ENCODE measurements at places on chromosomes 7 and 10. TPM values are rescaled to one million over a fixed set of nuclear protein-coding genes. Genes with fewer than 3 reads are reported as not detected.

DNA sequence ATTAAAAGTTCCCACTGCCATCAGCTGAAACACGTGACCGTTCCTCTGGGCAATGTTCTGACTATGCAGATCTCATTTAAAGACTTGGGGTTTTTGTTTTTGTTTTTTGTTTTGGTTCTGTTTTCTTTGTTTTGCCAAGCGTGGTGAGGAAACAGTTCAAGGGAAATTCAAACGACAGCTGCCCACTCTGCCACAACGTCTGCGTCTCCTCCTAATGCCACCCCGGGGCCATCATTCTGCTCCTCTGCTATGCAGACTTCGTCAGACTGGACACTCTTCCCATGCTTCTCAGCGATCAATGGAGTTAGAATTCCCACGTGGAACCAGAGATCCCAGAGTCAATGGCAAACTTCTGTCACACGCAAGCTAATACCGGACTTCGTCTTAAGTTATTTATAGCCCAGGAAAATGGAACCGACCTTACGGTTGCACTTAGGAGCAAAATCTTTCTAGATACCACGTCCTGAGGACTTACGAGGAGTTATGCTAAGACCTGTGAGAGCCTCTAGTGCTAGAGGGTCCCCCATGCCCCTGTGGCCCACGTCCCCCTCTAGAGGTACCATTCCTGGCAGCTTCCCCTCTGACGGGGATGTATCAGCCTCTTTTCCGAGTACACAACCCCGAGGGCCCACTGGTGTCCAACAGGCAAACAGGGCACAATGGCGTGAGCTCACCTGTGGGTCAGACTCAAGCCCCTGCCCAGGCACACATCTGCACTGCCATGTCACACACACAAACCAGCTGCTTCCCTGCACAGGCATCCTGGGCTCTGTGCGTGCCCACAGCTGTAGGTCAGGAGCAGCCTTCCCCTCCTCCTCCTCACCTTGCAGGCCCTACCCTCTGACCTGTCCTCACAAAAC, 24.4 kb downstream of the EBF3 start:
- no peak for DNase-seq

DNA sequence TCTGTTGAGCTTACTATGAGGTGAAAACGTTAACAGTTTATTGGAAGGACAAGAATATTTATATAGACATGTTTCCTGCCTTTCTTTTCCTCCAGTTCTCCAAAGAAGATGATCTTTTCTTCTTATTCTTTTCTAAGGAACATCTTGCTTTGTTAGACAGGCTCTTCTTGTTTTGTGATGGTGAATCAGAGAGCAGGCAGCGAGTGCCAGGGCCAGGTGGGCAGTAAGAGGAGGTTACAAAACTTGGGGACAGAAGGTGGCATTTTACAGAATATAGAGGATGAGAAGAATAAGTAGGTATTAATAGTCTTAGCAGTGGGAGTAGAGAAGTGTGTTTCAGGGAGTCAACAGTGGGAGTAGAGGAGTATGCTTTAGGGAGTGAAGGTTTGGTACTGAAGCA, 223.6 kb downstream of the ARL4A start:
- no peak for DNase-seq

DNA sequence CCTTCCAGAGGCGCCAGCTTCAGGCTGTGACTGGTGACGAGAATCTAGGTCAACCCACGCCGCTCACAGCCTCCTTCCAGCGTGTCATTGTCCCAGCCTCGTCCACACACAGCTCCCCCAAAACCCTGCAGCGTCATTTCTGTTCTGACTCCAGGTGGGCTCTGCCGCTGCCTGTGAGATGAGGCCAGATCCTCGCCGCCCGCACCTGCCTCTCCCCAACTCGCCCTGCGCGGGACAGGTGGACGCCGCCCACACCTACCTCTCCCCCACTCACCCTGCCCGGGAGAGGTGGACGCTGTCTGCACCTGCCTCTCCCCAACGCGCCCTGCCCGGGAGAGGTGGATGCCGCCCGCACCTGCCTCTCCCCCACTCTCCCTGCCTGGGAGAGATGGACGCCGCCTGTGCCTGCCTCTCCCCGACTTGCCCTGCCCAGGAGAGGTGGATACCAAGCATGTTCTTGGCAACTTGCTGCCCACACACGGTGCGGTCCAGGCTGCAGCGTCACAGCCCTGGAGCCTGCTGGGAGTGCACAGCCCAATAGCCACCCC, 32.0 kb upstream of the CFAP46 start:
- no peak for DNase-seq

DNA sequence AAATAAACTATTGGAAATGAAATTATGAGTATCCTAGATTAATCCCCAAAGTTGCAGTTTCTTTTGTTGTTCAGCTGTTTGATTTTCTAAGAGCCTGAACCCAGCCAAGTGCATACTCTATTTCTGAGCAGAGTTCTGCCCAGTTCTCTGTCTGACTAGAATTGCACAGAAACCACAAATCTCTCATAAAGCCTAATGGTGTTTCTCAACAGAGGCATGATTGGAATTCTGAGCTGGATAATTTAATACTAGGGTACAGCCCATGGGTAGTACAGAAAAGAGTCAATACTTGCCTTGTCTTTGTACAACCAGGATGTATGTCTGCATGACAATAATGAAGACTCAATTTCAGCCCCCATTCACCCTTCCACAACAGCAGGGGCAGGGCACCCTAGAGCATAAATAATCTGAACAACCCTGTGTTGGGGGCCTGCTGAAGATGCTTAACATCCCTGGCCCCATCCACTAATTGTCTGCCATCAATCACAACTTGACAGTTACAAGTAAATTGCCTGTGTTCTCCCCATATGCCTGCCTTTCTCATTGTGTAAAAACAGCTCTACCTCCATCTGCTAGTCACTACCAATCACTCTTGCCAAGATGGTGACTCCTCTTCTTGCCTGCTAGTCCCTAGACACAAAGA, 114.4 kb downstream of the NPSR1 start:
- no peak for DNase-seq

DNA sequence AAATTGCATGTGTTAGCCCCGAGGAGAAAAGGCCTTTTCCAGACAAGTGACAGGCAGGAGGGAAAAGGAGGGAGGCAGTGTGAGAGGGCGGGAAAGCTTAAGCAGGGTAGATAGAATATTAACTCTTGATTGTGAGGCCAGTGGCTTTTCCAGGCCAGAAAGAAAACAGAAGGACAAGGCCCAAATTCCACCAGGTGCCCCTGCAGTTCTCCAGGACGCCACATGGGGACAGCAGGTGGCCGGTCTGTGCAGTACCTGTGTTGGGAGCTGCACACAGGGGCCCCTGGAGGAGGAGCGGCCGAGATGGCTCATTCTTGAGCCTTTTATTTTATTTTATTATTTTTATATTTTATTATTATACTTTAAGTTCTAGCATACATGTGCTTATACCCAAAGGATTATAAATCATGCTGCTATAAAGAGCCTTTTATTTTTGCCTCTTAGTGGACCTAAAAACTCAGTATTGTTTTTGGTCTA, 141.3 kb upstream of the KLF14 start:
- peak; percentile 44 for DNase-seq

DNA sequence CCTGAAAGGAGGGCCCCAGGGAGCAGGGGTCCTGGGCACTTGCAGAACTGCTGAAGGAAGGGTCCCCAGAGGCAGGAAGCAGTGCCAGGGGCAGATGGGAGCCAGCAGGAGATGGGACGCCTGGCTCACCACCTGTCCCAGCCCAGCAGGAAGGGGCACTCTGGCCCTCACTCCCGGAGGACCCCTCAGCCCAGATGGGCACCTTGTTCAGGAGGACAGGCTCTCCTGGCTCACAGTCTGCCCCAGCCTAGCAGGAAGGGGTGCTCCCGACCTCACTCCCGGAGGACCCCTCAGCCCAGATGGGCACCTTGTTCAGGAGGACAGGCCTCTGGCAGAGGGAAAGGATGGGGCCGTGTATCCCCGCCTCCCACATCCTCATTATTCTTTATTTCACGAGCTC, 331.4 kb upstream of the SHH start:
- no peak for DNase-seq

DNA sequence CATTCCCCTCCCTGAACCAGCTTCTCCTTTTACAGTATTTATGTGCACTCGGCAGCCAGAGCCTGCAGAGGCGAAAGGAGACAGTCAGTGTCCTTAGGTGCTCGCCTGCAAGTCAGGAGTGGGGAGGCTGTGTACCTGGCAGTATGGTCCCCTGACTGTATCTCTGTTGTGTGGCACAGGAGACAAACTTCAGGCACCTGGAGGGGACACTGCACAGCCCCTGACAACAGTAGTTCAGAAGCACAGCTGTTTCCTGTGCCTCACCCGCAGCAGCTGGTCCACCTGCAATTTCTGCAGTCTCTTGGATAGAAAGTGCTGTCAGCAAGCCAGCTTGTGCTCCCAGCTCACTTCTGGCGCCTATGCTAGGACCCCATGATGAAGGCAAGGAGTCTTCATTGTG, 73.4 kb upstream of the LAMB4 start:
- no peak for DNase-seq

GRCh38 chr7:110130669-110131068, 960.3 kb upstream of the LRRN3 start:
- no peak for DNase-seq

DNA sequence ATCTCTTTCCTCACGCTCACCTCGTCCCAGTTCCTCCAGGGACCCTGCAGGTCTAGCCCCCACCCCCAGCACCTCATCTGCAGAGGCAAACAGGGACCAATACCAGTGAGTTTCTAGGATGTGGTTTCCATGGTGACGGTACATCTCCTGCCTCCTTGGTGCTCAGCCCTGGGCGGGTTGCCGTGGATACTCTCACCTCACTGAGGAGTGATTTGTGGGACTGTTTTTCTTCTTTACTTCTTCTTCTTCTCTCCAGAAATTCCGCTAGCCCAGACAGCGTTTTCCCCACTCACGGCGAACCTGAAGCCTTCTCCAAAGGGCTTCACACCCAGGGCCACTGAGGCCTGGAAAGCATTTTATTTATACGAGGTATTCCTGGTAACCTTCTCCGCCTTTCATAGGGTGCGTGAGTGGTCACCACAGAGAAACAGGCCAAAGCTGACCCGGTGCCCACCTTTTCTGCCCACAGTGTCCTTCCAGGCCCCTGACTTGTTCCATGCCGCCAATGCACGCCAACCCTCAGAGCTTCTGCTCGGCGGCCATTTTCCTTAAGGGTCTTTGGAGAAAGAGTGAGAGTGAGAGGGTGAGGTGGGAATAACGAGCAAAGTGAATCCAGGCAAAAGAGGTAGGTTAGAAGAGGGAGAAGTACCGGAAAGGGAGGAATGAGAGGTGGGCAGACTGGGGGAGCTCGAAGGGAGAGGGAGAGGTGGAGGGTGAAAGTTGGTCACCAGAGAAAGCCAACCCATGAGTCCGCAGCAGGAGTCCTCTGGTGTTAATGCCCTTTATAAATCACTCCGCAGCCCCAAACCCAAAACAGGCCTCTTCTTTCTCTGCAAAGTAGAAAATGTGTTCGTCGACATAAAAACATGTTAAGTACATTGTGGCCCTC, 15.5 kb downstream of the FAM241B start:
- no peak for DNase-seq

GRCh38 chr7:43232366-43232765, 119.9 kb downstream of the HECW1 start:
- DNase-seq = no peak

- no peak for DNase-seq
Observed at GRCh38 chr7:143514995-143515735, 37.5 kb downstream of the TAS2R41 start.

- DNase-seq = no peak
Observed at GRCh38 chr7:99448855-99449254, 10.1 kb downstream of the CPSF4 start.

- no peak for DNase-seq
Observed at GRCh38 chr10:98077223-98077622, 46.8 kb upstream of the CRTAC1 start.

DNA sequence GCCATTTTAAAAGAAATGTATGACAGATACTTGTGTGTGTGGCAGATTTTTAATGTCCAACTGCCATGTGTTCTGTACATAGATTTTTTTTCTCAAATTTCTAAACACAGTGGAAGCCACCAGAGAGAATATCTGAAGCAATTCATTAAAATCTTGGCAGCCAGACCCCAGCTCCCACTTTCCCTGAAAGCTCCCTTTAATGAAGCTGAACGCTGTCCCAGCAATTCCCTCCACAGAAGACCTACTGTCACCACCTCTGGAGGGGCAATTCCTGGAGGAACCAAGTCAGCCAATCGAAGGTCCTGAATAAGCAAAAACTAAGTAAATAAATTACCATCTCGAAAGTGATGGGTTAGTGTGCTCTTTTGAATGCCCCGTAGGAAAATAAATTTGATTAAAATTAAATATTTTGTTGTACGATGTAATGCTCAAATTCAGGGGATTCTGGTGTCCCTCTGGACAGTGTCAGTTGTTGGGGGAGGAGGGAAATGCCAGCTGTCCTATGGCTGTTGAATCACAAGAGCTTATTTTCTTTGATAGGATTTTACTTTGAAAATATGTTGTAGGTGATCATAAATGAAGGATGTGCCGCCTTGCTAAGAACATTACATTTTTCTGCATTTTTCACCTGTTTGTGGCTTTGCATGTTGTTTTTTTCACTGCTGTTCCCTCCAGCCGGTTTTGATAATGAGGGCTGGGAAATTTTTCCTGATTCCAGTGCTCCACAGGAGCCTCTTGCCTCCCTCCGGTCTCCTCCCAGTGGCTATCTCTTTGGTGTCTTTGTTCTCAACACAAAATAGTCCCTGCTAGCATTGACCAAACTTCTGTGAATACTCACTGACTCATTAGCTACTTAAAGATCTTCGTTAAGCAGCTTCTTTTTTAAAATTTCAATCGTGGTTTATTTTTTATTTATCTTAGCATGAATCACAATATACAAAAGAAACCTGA, 9.2 kb upstream of the GSAP start:
- DNase-seq = no peak

DNA sequence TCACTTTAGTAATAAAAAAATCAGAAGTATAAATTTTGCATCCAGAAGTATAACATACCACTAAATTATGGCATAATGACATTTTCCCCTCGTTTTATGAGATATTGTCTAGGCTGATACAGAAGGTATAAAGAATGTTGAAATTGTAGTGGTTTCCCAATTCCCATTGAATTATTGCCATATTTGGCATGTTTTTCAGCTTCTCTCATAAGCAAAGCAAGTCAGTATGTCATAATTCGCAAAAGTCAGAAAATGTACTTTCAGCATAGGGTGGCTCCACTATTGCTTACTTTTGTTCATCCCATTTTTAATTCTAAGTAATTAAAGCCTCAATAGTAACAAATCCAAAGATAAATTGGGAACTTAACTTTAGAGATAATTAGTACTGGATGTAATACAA, 19.7 kb upstream of the PTPRZ1 start:
- no peak for DNase-seq

GRCh38 chr10:47198221-47198620, 101.8 kb upstream of the GDF10 start:
- DNase-seq = no peak

- no peak for DNase-seq
Observed at GRCh38 chr7:28458732-28459131, 46.4 kb downstream of the CREB5 start.

GRCh38 chr7:157678501-157678900, 341.7 kb downstream of the DNAJB6 start:
- no peak for DNase-seq

Gene GPR15LG
- polyA plus RNA-seq = not detected

Gene C7orf57
- polyA plus RNA-seq = not detected

Gene CALML5
- polyA plus RNA-seq = not detected

Gene GBF1
- 6.3 TPM for polyA plus RNA-seq

All from naive thymus-derived CD8-positive, alpha-beta T cell (primary cell).